ENCODE measurements at places on chromosomes 11 and 22.

GRCh38 chr11:405323-405953 is 9.4 kb downstream of the SIGIRR start:
- DNase-seq, result no peak

DNA sequence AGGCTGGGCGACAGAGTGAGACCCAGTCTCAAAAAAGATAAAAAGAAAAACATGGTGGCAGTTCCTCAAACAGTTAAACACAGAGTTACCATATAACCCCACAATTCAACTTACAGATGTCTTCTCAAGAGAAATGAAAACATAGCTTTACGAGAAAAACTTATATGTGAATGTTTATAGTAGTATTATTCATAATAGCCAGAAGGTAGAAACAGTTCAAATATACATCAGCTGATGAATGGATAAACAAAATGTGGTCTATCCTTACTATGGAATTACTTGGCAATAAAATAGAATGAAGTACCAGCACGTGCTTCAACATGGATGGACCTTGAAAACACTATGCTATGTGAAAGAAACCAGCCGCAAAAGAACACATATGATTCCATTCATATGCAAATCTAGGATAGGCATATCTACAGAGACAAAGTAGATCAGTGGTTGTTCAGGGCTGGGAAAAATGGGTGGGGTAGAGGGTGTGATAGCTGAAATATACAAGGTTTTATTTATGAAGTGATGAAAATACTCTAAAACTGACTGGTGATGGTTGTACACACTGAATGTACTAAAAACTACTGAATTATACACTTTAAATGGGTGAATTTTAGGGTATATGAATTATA is 12.4 kb downstream of the NF2 start:
- no peak for DNase-seq

DNA sequence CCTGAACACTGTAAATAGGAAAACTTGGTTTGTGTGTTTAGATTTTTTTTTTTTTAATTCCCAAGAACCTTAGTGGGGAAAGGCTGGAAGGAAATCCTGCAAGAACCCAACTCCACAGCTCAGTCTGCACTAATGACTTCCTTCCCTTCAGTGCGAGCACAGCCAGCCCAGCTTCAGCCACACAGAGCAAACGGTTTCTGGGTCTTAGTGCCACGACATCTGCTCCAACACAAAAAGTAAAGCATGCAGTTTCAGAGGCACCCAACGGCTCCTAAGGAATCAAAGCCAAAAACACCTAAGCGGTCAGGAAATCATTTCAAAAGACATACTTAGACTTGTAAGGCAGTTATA is 236.1 kb downstream of the TTC28 start:
- DNase-seq, result no peak

- DNase-seq, result no peak
Measured at GRCh38 chr11:70027451-70027850, 50.7 kb upstream of the ANO1 start.

DNA sequence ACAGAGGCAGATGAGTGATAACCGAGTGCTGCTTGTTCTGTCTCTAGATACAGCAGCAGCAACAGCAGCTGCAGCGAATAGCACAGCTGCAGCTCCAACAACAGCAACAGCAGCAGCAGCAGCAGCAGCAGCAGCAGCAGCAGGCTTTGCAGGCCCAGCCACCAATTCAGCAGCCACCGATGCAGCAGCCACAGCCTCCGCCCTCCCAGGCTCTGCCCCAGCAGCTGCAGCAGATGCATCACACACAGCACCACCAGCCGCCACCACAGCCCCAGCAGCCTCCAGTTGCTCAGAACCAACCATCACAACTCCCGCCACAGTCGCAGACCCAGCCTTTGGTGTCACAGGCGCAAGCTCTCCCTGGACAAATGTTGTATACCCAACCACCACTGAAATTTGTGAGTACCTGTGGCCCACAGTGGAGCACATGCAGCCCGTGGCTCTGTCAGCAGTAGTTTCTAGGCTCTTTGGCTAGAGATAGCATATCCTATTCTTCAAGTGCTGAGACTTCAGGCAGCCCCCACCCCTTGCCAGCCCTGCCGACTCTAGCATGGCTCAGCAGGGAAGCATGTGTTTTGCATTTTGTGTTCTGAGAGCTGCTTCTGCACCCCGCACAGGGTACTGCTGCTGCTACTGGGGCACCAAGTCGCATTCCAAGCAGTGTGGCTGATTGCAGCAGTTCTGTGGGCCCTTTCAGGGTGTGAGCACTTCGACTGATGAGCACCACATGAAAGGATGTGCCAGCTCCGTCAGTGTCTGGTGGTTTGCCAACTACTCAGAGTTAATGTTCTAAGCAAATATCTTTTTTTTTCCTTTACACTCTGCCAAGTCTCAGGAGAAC is 59.2 kb downstream of the MED15 start:
- no peak for DNase-seq

DNA sequence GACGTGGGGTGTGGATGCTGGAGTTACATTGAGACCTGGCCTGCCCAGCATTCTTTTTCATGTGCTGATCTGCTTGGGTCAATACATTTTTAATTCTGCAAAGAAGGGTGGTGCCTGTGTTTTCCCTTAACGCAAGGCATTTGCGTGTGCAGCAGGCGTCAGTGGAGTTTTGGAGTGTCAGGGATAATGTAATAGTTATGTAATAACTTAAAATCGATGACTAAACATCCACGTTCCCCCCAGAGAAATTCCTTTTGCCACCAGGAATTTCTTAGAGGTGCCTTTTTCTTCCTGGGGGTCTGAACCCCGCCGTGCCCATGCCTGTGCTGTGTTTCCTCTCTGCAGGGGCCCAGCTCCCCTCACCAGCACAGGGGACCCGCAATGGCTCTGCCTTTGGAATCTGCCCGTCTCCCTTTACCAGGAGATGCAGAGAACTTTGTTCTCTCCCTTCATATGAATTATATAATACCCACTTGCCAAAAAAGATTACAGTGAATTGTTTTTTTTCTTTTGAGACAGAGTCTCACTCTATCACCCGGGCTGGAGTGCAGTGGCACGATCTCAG is 62.6 kb downstream of the TBC1D22A start:
- DNase-seq, result no peak

DNA sequence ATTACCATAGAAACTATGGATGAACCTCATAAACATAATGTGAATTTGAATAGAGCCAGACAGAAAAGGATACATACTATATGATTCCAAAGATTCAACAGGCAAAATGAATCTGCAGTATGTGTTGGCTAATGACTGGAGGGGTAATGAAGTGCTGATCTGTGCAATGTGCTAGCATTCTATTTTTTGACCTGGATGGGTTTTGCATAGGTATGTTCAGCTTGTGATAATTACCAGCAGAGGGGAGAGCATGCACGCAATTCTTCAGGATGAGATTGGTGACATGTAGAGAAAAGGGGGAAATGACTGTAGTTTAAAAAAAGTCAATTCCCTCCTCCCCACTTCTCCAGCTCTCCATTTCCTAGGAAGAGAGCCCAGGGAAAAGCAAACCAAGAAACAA is 618 bp upstream of the CCDC81 start:
- DNase-seq, result no peak

DNA sequence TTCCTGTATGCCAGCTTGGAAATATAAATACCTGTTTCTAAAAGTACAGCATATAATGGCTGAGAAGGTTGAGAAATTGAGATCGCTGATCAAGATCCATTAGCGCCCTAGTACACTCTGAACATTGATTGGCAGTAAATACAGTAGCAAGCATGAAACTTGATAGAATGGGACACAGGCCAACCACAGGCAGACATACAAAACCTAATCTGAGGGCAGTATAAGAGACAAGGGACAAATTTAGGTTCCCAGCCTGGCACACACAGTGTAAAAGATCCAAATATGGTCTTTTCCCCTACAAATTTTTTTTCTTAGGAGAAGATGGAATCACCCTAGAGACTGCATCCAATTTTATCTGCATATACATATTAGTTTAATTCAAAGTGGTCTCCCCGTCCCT is 126.5 kb upstream of the ARHGAP42 start:
- DNase-seq, result no peak

DNA sequence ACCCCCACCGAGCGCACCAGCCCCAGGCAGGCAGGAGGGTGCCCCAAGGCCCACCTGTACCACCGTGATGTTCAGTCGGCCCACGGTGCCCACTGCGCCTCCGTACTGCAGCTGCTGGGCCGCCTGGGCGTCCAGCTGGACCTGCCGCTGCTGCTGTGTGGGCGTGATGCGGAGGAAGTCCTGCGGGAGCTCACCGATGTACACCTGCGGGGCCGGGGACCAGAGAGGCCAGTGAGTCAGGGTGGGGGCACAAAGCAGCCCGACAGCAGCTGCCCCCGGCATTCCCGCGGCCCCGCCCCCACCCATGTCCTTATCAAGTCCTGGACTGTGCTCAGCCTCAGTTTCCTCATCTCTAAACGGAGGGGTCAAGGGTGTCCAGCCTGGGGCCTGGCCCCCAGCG is 13.8 kb downstream of the TOLLIP start:
- DNase-seq, result no peak

DNA sequence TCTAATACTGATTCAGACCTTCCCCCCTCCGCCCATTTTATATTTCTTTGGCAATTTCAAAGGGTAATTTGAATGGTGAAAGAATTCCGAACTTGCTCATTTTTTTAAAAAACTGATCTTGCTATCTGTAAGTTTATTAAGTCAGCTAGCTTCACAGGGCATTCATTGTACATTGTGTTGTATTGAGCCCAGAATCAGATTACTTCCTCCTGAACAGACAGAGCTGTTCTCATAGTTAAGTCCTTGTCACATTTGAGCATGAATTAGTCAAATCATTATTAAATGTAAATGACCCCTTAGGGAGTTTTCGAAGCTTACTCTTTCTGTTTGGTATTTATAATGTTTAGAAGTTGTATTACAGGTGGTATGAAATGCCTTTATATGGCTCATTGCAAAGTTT is 34.4 kb downstream of the CYP2R1 start:
- DNase-seq, result no peak

DNA sequence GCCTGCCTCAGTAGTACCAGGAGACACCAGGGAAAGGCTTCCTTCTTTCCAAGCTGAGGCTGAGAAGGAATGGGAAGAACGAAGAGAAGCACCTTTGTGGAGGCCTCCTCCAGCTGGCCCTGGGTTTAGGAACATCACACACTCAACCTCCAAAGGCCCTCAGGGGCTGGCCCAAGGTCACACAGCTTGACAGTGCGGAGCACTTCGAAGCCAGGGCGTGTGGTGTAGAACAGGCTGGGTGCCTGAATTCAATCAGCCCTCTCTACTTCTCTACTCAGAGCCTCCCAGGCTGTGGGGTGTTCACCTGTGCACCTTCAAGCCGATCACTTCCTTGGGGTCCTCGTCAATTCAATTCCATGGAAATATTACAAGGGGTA is 727 bp upstream of the CSDC2 start:
- no peak for DNase-seq

GRCh38 chr11:23359297-23359696 is 499.0 kb upstream of the CCDC179 start:
- DNase-seq, result no peak

- DNase-seq, result no peak
Measured at GRCh38 chr11:43952020-43952400, 9.6 kb downstream of the C11orf96 start.

DNA sequence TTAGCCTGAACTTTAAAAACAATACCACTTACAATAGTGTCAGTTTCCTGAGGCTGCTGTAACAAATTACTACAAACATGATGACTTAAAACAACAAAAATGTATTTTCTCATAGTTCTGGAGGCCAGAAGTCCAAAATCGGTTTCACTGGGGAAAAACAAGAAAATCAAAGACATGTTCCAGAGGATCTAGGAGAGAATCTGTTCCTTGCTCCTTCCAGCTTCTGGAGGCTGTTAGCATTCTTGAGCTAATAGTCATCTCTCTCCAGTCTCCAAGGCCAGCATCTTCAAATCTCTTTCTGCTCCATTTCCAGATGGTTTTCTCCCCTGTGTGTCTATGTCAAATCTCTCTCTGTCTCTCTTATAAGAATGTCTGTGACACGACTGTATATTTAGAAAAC is 67.6 kb upstream of the TEAD1 start:
- DNase-seq, result no peak

All from stimulated activated CD8-positive, alpha-beta memory T cell treated with anti-CD3 and anti-CD28 coated beads, Interleukin-7, amount 100 ng/mL, for 24 hours (primary cell).